ENCODE measurements at places on chromosomes 7 and 10.
A peak's percentile ranks its signal among the peaks of the same experiment; 100 is the strongest.

DNA sequence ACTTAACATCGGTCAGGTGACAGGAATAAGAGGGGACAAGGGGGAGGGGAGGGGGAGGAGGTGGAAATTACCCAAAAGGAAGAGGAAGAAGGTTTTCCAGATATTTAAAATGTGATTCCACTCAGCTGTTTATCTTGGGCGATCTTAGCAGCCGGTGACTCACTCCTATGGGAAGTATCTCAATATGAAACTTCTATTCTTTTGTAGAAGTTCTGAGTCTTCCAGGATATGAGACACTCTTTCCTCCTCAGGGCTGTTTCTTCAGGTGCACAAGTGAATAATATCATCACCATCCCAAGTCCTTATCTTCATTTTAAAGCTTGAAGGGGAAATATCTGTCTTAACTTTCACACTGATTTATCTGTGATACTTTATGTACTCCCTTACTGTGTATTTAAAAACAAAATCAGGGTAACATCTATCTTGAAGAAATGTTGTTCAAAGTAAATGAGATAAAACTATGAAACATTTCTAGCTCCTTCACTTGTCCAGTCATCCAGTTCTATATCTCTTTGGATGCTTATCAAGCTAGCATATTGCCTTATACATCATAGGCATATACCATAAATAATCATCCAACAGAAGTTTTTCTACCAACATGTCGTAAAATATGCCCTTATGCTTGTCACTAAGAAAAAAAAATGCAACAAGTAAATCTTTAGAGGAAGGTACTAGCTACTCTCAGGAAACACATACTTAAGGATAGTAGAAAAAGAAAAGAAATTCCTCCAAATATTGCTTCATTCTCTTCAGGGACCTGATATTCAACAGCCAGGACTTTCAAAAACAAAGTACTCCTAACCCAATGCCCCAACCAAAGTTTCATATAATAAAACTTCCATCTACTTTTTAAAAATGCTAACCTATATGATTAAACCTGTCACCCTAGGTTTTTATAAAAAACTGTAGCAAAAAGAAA lies 13.7 kb downstream of the DOCK4 start:
- peaks cover 1% of the 10 kb centered on the region for H3K4me1 ChIP-seq
- no peak for DNase-seq
- H3K27me3 ChIP-seq: no peaks in the 10 kb centered on the region
- H3K27ac ChIP-seq: no peak overlapping the region

DNA sequence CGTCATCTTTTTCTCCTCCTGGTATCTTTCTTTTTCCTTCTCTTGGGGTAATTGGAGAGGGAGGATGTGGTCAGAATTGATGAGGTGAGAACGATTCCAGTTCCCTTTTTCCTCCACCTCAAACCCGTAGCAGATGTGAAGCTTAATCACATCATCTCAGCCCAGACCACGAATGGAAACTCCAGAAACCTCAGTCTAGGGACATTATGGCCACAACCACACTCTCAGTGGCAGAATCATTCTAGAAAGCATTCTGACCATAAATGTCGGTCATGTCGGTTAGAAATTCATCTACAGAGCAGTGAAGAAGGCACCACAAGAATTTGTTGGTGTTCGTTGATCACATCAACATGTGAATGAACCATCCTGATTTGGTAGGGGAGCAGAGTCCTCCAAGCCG lies 78.7 kb downstream of the GATA3 start:
- H3K4me3 ChIP-seq: no peak overlapping the region
- H3K36me3 ChIP-seq: no peaks in the 10 kb centered on the region
- peaks cover 17% of the 10 kb centered on the region for H3K4me1 ChIP-seq
- no peak overlapping the region for H3K27ac ChIP-seq

DNA sequence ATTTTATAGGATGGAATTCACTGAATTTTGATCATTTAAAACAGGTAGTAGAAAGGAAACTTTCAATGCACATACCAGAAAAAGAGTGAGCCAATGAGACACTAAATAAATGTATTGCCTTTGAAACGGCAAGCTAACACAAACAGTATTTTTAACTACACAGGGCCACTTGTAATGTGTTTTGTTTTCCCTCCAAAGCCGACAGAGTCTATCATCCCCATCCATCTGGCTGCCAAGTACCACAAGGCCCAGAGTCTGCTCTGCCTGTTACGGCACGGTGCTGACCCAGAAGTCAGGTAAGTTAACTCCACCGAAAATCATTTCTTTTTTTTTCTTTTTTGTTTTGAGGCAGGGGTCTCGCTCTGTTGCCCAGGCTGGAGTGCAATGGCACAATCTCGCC lies 1.5 kb downstream of the ANKRD61 start:
- H3K27me3 ChIP-seq: no peaks in the 10 kb centered on the region
- H3K4me1 ChIP-seq: no peaks in the 10 kb centered on the region
- no peak overlapping the region for H3K27ac ChIP-seq
- DNase-seq: no peak
- H3K4me3 ChIP-seq: no peak overlapping the region
- no peaks in the 10 kb centered on the region for H3K36me3 ChIP-seq

- peak overlapping the region; percentile 58 for H3K4me3 ChIP-seq
- H3K27me3 ChIP-seq: no peaks in the 10 kb centered on the region
- peak; percentile 78 for DNase-seq
- H3K4me1 ChIP-seq: peaks cover 15% of the 10 kb centered on the region
- no peaks in the 10 kb centered on the region for H3K36me3 ChIP-seq
Measured at GRCh38 chr7:64308016-64308270, 5.8 kb upstream of the ZNF736 start.

- H3K27me3 ChIP-seq: no peaks in the 10 kb centered on the region
- no peak overlapping the region for H3K27ac ChIP-seq
- no peaks in the 10 kb centered on the region for H3K4me1 ChIP-seq
- no peaks in the 10 kb centered on the region for H3K36me3 ChIP-seq
Measured at GRCh38 chr10:129870474-129870757, 93.7 kb downstream of the EBF3 start.

DNA sequence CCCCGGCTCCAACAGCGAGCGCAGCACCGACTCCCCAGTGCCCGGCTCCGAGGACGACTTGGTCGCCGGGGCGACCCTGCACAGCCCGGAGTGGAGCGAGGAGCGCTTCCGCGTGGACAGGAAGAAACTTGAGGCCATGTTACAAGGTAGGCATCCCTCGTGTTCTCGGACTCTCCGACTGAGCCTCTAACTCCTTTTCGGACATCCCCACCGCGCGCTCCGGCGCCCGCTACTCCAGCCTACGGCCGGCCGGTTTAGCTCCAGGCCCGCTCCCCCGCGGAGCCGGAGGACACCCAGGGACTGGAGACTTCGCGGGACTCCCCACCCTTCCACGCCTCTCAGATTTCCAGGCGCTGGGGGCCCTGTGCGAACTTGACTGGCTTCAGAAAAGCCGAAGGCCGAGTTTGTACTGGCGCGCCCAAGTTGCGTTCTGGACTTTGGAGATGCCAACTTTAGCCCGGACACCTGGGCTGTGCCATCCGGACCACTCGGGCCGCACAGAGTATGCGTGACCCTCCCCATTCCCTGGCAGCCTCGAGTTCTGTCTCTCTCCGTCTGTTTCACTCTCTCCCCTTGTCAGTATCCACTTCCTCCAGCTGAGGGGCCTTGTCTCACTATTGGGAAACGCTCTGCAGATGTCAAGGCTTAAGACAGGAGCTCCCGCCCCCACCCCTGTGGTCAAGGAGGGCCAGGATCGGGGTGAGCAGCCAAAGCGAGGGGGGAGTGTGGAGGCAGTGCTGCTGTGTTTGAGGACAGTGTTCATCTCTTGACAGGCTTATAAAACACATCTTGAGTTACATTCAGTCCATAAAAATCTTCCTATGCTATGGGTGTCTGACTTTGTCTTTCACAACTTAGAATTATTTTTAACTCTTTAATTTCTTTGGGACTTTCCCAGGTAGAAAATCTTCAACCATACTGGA lies 777 bp downstream of the BICC1 start:
- H3K4me1 ChIP-seq: peaks cover 5% of the 10 kb centered on the region
- H3K27me3 ChIP-seq: no peaks in the 10 kb centered on the region

DNA sequence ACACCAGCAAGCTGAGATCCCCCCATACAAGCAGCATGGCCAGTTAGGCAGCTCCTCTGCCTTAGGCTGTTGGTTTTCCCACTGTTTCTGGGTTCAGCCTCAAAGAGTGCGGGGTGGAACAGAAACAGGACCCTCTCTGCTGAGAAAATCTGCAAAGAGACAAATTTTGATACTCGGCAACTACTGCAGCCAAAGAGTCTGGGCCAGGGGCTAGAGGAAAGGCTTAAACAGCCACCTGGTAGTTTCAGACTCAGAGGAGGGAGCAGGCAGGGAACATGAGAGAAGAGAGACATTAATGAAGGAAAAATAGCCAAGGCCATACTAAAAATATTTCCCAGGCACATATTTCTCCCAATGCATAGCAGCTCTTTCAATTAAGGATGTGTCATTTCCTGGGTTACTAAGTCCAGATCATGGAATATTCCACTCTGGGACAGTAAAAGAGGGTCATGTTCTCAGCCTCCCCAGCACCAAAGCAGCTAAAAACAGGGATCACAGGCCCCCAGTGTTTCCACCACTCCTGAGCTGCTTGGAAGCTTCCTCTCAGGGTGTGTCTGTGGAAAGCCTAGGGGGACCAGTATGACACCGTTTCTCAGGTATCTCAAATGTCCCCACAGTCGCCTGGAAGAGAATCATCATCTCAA lies 29.8 kb downstream of the PDLIM1 start:
- H3K27ac ChIP-seq: peak overlapping the region; percentile 57
- H3K27me3 ChIP-seq: no peaks in the 10 kb centered on the region
- no peaks in the 10 kb centered on the region for H3K36me3 ChIP-seq
- no peak overlapping the region for H3K4me3 ChIP-seq
- H3K4me1 ChIP-seq: peaks cover 34% of the 10 kb centered on the region
- DNase-seq: peak; percentile 69

DNA sequence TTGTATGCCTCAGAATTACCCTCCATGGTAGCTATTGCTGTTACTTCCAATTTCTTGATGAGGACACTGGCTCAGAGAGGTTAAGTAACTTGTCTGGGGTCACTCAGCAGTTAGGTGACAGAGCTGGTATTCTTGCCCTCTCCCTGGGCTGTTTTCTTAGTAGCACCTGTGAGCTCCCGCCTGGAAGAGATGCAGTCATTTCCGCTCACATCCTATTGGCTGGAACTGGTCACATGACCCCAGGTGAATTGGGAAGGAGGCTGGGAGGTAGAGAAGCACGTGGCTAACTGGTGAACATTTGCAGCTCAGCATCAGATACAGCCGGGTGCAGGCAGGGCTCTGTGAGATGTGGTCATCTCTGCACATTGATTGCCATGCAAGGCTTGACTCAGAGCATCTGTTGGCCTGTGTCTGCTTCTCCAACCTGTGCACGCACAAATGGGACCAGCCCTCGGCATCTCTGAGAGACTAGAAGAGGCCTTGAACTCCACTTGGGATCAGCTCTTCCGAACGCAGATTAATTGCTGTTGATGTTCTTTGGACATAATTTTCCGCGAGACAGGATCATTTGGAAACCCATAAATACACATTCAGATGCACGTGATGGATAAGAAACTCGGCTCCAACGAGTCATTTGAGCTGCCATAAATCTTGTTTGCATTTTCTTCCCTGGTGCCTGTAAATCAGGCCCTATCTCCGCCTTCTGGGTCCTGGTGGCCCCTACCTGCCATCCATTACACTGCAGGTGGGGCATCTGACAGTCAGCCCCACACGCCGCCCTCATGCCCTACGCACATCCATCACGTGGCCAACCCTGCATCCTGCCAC lies 42.8 kb downstream of the MYL10 start:
- no peak overlapping the region for H3K27ac ChIP-seq
- H3K4me1 ChIP-seq: peaks cover 6% of the 10 kb centered on the region
- no peak overlapping the region for H3K4me3 ChIP-seq
- DNase-seq: peak; percentile 75
- no peaks in the 10 kb centered on the region for H3K36me3 ChIP-seq

DNA sequence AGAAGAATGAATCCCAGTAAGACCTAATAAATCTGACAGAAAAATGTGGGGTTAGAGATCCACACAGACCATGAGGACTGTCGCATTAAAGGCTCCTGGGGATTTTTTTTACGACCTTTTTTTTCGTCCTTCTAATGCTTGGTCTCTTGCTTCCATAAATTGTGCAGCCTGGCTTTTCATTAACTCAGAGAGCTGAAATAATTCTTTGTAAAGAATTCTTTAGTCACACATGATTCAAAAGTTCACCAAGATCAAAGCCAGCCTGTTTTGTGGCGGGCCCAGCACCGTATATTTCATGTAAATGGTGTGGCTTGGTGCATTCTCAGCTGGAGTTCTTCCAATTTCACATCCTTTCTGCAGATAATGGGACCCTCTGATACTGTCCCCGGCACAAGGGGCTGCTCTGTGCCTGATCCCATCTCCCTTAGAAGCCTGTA lies 206.6 kb upstream of the BMPER start:
- no peaks in the 10 kb centered on the region for H3K27me3 ChIP-seq
- no peaks in the 10 kb centered on the region for H3K36me3 ChIP-seq
- H3K4me1 ChIP-seq: no peaks in the 10 kb centered on the region
- H3K27ac ChIP-seq: no peak overlapping the region

Data from vagina (tissue), 2 donors.